ENCODE measurements at places on chromosomes 11 and 22. TPM values are rescaled to one million over a fixed set of nuclear protein-coding genes. Genes with fewer than 3 reads are reported as not detected.

OR52I1 gene
- not detected for total RNA-seq

PICALM gene
- 178 TPM for total RNA-seq

BATF2 gene
- total RNA-seq, result 0.65 TPM

CD3E gene
- not detected for total RNA-seq

CHRM1 gene
- not detected for total RNA-seq

MRPL49 gene
- 56.3 TPM for total RNA-seq

MAPK8IP2 gene
- 1.0 TPM for total RNA-seq

KIRREL3 gene
- total RNA-seq, result 2.2 TPM

TMA7B gene
- not detected for total RNA-seq

PYGM gene
- 0.16 TPM for total RNA-seq

FGF19 gene
- total RNA-seq, result not detected

TBX10 gene
- total RNA-seq, result not detected

CHEK1 gene
- 11.4 TPM for total RNA-seq

GDPD5 gene
- 12.7 TPM for total RNA-seq

UBQLN3 gene
- not detected for total RNA-seq

OR11H1 gene
- total RNA-seq, result not detected

HARBI1 gene
- 2.9 TPM for total RNA-seq

MRGPRE gene
- not detected for total RNA-seq

OR8G5 gene
- not detected for total RNA-seq

SMC1B gene
- total RNA-seq, result not detected

IGSF22 gene
- under 0.01 TPM for total RNA-seq

GSTT2B gene
- 0.98 TPM for total RNA-seq

CASP1 gene
- total RNA-seq, result 0.38 TPM

Data from mesangial cell (primary cell).